ENCODE measurements at places on chromosomes 2 and 18.

DNA sequence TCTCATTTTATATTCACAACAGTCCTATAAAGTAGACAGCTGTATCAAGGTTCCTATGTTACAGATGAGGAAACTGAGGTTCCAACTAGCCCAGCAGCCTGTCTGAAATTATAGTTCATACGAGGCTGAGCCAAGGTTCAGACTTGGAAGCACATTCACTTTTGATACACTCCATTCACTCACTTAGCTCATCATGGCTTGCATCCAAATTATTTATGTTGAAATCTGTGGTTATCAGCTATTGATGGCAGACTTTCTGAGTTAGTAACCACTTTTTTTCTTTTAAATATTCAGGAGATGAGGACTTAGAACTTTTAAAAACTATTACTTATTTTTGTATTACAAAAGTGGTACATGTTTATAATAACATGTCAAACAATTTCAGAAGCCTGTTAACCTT, 188.2 kb downstream of the MTX2 start:
- DNase-seq = peak; percentile 90

DNA sequence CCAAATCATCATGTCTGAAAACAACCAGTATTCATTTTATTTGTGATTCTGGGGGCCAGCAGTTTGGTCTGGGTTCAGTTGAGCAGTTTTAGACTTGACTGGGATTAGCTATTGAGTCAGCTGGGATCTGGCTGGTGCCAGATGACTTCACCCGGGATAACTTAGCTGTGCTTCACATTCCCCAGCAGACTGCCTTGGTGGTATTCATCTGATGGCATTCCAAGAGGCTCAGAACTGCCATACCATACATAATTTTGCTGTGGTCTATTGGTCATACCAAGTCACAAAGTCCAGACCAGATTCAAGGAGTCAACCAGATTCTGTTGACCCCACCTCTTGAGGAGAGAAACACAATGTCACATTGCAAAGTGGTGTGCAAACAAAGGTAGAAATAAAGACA, 7.8 kb upstream of the FSHR start:
- DNase-seq = no peak

DNA sequence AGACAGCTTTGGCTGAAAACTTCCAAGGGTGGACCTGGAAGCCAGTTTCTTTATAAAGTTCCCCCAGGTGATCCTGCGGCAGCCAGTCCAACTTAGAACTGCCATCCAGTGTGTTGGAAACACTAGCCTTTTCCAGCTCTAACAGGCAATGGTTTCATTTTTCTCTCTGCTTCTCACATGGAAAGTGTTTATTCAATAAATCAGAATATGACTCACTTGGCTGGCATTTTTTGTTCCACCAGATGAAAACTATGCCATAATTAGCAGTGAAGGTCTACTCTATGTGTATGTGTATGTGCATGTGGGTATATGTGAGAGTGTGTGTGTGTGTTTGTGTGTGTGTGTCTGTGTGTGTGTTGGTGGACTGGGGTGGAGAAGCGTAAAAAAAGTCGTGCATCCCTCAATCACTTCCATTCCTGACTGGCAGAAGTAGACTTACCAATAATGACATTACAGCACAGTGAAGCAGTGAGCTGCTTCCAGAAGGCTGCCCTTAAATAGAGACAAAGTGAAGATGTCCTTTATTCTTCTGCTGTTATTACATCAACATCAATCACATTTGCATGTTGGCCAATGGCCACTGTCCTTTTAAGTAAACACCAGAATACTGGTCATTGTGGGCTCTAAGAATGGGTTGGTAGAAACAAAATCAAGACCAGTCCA, 90.9 kb upstream of the SETBP1 start:
- peak; percentile 77 for DNase-seq

GRCh38 chr2:96498021-96498431, 7.1 kb downstream of the NEURL3 start:
- no peak for DNase-seq

DNA sequence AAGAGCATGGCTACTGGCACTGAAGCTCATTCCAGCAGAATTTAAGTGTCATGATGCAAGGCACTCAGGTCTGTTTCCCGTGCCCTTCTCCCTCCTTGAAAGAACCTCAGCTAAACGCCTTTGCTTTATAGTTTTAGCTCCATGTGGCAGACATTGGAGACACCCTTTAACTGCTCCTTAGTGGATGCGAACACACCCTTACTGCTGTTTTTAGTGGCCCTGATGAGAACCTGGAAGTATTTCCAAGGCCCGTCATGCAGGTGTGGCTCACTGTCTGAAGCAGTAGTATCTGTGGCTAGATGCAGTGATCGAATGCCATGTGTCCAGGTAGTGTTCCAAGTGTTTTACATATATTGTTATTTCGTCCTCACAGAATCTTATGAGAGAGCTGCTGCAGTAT, 28.3 kb downstream of the KIF5C start:
- no peak for DNase-seq

GRCh38 chr2:10048501-10049171, 5.3 kb downstream of the KLF11 start:
- DNase-seq = peak; percentile 71

GRCh38 chr2:26892922-26893524, 45.1 kb downstream of the DPYSL5 start:
- DNase-seq = no peak

- no peak for DNase-seq
Observed at GRCh38 chr2:228866044-228866443, 405.0 kb downstream of the PID1 start.

DNA sequence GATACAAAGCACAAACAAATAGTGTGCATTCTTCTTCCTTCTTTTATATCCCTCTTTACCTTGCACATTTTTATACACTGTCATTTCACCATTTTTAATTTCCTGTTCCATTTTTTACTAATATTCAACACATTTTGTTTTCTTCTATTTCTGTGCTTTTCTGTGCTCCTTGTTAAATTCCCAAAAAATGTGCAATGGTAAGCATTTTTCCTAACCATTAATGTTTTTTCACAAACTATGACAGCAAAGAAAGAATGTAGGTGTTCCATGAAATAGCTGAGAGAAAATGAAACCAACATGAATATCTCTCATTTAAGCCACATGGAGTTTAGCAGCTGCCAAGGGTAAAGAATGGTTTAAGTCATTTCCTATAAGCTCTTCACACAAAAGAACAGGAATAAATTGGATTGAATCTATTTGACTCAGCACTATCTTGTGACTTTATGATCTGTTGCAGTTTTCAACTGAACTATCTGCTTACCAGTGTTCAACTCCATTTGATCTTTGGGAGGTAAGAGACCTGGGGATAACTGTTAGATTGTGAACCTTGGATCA, 145.7 kb upstream of the CDH19 start:
- no peak for DNase-seq

GRCh38 chr2:229313591-229313990, 42.5 kb upstream of the PID1 start:
- peak; percentile 90 for DNase-seq

GRCh38 chr18:59902993-59903610, 3.3 kb downstream of the PMAIP1 start:
- no peak for DNase-seq

DNA sequence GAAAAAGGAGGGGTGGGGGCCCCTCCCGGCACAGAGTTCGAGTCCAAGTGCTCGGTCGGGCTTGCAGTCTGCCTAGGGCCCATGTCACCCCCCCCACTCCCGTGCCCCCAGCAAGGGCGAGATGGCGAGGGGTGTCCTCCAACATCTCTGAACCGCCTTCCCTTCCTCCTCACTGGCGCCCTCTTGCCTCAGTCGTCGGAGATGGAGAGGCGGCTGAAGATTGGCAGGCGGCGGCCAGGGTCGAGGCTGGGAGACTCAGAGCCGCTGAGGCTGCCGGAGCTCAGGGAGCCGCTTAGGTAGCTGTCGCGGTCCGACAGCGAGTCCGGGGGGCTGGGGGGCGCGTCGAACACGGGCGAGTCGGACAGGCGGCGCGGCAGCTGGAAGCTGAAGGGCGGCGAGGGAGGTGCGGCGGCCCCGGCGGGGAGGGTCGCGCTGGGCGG, 2.3 kb downstream of the ZFP36L2 start:
- peak; percentile 53 for DNase-seq

DNA sequence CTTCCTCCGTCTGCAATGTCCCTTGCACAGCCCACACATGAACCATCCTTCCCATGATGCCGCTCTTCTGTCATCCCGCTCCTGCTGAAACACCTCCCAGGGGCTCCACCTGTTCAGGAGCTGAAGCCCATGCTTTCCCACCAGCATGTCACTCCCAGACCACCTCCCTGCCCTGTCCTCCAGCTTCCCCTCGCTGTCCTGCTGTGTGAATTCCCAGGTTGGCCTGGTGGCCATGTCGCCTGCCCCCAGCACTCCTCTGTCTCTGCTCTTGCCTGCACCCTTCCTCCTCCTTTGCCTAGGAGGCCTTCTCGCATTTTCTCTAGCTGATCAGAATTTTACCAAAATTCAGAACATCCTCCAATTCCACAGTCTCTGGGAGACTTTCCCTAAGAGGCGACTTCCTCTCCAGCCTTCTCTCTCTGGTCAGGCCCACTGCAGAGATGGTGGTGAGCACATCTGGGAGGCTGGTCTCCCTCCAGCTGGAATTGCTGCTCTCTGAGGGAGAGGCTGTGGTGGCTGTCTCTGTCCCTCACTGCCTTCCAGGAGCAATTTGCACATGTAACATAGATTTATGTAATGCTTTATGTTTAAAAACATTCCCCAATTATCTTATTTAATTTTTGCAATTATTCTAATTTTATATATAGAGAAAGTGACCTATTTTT, 8.9 kb upstream of the IL1RL2 start:
- DNase-seq = no peak

- DNase-seq = no peak
Observed at GRCh38 chr2:152858594-152859265, 140.3 kb downstream of the ARL6IP6 start.

GRCh38 chr2:178229927-178230326, 35.6 kb downstream of the OSBPL6 start:
- DNase-seq = no peak

DNA sequence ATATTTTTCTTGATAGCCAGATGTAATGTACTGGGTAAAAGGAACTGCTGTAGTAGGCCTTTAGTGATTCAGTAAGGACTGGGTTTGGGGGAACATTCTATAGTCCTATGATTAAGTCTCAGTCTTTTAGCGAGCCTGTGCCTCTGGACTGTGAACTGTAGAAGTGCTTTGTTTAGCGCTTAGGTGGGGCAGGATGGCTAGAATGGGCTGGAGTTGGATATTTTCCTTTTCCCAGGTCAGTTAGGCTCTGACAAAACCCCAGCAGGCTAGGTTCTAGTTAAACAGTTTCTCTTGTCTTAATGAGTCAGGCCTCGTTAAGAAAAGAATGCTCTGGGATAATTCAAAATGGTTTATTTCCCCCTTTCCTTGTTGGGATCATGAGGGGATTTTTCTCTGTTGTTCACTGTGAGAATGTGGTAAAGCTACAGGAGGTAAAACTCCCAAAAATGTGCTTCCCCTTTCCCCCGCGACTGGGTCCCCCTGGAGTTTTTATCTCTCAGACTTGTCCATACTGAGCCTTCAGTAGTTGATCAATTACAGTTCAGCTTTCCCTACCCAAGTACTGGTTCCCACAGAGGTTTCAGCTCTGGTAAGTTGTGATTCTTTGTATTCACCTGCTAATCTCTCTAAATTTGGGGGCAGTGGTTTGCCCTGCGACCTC, 31.5 kb downstream of the EHBP1 start:
- DNase-seq = no peak

DNA sequence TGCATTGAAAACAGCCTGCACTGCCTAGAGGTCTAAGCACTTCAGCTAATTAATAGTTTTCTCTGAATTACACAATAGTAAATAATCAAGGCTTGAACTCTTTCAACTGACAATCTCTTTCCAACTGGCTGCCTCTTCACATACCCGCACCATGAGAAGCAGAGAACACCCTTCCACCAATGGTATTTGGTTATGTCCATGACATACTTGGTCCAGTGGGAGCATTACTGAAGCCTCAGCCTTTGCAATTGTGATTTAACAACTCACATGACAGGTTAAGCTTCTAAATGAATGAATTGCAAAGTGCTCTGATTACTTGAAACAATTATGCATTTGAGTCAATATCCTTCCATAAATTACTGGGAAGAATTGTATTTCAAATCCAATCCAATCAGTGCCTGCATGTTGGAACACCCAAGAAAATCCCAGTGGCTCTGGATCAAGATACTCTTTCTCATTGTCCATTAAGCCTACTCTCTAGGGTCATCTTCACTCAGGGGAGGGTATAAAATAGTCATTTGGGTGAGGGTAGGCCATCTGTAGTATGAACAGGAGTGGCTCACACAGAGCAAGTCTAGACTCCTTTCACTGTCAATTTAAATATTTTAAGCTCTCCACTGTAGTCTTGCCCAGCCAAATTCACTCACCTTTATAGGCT, 101.1 kb downstream of the HS1BP3 start:
- DNase-seq = no peak

DNA sequence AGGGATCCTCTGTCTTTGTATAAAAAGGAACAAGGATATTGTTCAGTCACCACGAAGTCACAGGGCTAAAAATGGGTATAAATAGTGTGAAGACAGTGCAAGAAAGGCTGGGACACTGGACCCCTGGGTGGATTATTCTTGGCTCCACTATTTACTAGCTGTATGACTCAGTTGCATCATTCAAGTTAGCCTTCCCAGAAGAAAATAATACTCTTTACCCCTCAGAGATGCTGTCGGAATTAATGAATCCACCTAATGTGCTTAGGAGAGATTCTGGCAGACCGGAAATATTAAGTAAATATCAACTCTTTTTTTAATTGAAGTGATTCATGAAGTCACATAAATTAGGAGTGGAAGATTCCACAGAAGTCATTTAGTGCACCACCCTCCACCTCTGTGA, 98.9 kb downstream of the SPHKAP start:
- DNase-seq = no peak

All from fibroblast of mammary gland (primary cell).